T-helper 17 cell (primary cell): ENCODE measurements at places on chromosomes 7 and 10.

DNA sequence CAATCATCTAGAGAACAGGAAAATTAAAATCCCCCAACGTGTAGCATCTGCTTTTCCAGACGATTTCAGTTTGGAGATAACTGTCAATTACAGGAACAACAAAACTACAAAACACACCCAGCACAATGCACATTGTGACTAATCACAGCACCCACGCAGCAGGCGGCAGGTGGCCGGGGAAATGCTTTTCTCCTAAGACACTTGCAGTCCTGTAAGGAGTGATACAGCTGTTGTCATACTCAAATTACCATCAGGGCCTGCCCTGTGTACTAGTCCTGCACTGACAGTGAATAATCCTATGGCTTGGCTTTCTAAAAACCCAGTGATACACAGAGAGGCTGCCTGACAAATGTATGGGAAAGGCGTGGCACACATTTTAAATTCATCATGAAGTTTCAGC is 37.8 kb downstream of the COBL start:
- DNase-seq = no peak

DNA sequence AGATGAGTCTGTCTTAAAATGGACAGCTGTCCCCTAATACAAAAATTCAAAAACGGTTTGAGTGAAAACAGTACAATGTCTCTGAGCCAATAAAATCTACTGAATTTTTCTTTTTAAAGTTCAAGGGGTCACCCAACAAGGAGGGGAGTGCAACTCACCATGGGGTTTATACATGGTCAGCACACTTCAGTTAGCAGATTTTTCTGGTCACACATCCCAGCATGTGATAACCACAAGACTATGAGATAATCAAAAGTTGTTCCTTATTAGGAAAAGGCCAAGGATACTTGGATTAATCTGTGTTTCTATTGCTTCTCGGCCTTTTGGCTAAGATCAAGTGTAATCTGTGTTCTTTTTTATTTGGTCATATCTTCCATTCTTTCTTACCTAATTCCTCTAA is 31.6 kb downstream of the ABCB5 start:
- no peak for DNase-seq

DNA sequence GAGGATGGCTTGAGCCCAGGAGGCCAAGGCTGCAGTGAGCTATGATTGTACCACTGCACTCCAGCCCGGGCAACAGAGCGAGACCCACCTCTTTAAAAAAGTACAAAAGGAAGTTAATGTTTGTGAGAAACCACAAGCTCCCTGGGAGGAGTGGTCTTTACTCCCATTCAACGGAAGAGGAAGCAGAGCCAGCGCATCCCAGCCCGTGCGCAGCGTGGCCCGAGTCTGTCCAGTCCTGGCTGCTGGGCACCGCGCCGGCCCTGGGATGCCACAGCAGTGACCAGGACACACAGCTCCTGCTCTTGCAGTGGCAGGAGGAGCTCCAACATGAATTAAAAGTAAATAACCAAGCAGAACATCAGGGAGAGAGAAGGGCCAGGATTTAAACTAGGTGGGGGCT is 68.4 kb downstream of the ELFN1 start:
- no peak for DNase-seq

DNA sequence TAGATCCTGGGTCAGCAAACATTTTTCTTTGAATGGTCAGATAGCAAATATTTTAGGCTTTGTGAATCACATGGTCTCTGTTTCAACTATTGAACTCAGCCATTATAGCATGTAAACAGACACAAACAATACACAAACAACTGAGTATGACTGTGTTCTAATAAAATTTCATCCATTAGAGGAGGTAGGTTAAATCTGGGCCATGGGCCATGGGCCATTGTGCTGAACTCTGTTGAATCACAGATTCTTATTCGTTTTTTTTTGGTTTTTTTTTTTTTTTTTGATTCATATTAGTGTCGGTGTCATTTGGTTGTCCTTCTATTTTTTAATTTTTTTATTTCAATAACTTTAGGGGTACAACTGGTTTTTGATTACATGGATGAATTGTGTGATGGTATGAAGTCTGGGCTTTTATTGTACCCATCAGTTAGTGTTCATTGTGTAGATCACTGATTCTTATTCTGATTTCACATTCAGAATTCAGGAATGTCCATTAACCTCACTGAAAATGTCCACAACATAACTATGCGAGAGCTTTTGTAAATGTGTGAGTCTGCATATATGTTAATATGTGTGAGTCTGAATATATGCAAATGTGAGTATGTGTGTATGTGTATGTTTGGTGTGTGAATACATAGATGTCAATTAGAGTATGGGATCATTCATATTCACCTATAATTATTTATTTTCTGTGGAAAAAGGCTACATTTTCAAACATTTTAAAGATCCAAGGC is 443.7 kb upstream of the GRM3 start:
- no peak for DNase-seq

- DNase-seq = no peak
These were observed 168.8 kb downstream of the TMEM26 start for GRCh38 chr10:61284222-61284890.

DNA sequence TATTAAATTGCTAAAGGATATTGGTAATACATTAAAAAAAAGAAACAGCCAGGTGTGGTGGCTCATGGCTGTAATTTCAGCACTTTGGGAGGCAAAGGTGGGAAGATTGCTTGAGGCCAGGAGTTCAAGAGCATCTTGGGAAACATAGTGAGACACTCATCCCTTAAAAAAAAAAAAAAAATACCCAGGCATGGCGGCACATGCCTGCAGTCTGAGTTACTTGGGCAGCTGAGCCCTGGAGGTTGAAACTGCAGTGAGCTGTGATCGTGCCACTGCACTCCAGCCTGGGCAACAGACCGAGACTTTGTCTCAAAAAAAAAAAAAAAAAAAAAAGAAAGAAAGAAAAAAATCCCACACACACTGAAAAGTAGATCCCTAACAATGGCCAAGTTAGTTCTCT is 59.7 kb downstream of the MACC1 start:
- no peak for DNase-seq

- no peak for DNase-seq
These were observed 27.4 kb upstream of the ABLIM1 start for GRCh38 chr10:114685456-114685855.

GRCh38 chr10:47366181-47366631 is 17.9 kb downstream of the ZNF488 start:
- no peak for DNase-seq
